Activated naive CD4-positive, alpha-beta T cell (primary cell): ENCODE measurements at places on chromosomes 12 and 14.

GRCh38 chr12:6322969-6323339 lies 12.5 kb downstream of the PLEKHG6 start:
- DNase-seq, result no peak

- no peak for DNase-seq
These were observed 98.9 kb downstream of the HMGA2 start for GRCh38 chr12:65923228-65923627.

GRCh38 chr14:34833549-34834523 lies 41.3 kb downstream of the BAZ1A start:
- DNase-seq, result no peak

GRCh38 chr12:116820064-116820656 lies 61.1 kb downstream of the HRK start:
- no peak for DNase-seq

GRCh38 chr14:81315341-81315740 lies 84.8 kb downstream of the STON2 start:
- no peak for DNase-seq

DNA sequence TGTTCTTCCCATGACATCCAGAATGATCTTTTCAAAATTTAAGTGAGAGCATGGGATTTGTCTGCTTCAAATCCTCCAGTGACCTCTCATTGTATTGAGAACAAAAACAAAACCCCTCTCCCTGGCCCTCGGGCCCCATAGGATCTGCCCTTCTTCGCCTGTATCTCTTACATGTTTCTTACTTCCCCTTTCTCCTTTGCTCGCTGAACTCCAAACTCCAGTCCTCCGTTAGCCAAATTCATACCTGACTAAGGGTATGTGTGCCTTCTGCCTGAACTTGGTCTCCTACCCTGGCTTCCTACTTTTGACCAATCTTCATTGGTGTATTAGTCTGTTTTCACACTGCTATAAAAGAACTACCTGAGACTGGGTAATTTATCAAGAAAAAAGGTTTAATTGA lies 13.2 kb upstream of the TSPAN11 start:
- DNase-seq, result no peak

DNA sequence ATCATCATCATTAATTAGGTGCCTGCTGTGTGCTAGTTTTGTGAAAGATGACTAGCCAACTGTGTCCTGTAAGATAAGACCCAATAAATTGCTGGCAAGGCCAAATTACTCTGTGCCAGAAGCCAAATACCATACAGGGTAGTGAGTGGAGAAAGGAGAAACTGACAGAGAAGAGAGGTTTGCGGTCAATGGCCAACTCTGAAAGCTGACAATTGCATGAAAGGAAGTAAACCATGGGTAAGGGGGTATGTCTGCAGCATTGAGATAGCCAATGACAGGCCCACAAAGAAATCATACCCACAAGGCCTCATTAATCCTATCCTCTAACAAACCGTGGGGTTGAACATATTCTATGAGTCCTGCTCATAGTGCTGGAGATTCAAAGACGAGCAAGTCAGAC lies 236.6 kb upstream of the CCDC196 start:
- no peak for DNase-seq

DNA sequence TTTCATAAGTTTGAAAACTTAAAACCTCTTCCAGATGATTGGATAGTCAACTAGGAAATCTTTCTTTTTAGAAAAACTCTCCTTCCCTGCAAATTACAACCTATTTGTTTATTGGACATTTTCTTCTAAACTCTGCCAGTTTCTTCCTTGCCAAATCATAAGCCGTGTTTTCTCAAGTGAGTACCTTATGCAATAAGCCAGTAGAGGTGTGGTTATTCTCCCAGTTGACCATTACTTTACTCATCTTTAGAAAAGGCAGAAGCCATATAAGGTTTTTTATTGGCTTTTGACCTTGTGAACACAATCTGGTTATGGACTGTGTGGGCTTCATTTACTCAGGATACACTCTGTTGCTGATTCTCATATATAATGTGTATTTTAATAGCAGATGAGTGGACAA lies 14.6 kb downstream of the ACTR6 start:
- DNase-seq, result no peak

DNA sequence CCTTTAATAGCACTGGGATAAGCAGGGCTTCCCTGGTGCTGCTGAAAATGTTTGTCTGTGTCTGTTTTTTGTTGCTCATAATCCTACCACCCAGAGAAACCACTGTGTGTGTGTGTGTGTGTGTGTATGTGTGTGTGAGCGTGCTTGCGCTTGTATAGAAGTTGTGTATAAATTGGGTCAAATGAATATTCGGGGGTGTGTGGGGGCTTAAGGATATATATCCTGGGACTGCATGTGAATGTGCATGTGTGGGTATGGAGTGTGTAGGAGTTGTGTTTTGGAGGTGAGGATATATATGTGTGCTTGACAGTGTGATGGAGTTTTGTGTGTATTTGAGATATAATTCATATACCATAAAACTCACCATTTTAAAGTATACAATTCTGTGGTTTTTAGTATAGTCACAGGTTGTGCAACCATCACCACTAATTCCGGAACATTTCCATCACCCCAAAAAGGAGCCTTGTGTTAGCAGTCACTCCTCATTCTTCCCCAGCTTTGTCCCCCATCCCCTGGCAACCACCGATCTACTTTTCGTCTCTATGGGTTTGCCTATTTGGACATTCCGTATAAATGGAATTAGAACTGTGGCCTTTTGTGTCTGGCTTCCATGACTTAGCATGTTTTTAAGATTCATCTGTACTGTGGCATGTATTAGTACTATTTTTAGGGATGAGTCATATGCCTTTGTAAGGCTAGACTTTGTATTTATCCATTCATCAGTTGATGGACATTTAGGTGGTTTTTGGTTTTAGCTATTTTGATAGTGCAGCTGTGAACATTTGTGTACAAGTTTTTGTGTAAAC lies 25.6 kb downstream of the TCTN1 start:
- no peak for DNase-seq

GRCh38 chr14:31037709-31038221 lies 11.6 kb upstream of the STRN3 start:
- DNase-seq, result no peak

DNA sequence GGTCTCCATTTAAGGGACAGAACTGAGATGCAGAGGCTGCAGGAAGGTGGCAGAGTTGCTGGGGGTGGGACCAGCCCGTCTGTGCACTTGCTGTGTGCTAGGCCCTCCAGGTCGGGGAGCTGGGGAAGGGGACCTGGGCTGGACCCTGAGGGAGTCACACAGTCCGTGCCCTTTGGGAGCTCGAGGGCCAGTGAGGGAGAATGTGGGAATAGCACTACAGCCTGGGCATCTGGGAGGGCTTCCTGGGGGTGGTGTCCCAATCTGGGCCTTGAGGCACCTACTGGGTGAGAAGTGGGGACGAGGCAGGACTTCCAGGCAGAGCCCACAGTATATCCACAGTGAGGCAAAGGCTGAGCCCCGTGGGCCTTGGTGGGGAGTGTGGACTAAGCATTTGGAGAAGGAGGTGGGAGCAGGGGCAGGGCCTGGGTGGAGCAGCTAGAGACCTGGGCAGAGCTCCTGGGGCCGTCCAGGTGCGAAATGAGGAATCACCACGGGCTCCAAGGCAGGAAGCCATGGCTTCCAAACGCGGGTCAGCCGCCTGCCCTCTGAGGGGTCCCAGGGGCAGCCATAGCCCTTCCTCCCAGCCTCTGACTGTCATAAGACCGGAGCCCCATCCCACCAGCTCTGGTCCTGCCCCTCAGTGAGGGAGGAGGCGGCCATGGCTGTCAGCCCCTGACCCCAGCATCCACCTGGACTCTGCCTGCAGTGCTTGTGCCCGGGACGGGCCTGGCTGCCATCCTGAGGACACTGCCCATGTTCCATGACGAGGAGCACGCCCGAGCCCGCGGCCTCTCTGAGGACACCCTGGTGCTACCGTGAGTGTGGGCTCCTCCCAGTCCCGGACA lies 6.6 kb downstream of the ASPG start:
- no peak for DNase-seq

DNA sequence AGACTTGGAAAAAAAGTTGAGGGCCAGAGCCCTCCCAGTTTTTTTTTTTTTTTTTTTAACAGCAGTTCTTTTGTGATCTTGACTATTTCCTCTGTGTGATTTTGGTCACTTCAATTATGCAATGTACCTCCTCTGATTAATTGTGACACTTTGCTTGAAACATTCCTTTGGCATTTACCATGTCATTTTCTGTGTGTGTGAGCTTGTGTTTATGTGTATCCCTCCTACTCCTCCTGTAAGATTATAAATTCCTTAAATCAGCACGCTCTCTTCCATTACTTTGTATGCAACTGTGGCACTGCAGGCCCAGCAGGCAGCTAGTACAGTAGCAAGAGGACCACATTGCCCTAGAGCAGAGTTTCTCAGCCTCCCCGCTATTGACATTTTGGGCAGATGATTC lies 33.2 kb upstream of the GALNT16 start:
- DNase-seq, result no peak

DNA sequence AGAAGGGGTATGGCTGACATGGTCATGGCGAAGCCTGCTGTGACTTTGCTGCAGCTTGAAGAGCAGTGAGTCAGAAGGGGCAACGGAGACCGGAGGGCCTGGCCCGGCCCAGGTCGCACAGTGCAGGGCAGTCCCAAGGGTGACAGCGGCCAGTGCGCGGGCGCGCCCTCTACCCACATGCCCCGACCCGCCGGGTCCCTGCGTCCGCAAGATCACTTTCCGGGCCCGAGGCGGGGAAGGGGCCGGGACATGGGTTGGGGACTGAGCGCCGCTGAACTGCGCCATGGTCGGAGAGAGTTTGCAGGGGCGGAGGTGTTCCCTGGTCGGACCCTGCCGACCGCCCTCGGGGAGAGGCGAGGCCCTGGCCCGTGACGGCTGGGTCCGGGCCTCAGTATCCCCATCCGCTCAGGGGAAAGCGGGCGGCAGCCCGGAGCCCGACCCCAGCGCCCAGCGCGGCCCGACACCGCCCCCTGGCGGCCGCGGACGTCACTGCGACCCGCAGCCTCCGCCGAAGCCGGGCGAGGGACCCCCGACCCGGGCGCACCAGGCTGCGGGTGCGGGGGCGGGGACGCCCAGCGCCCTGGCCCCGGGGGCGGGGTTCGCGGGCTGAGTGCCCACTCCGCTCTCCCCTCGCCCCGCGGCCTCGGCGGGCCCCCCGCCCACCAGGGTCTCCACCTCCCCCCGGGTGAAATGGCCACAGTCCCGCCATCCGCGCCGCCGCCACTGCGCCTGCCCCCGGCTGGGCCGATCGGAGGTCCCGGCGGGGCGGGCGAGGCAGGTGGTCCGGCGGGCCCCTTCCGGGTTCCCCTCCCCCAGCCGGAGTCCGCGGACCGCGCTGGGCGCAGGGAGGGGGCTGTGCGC lies 7.2 kb upstream of the ANKRD9 start:
- peak; percentile 59 for DNase-seq

- DNase-seq, result no peak
These were observed 253.7 kb downstream of the ATXN7L3B start for GRCh38 chr12:74791365-74791764.

GRCh38 chr12:14961466-14962152 lies at the start of gene ARHGDIB:
Gene ARHGDIB (minus strand): TSS chr12:14961601. CDS start chr12:14950712, 10,889 bp downstream.
- DNase-seq, result peak; percentile 65

GRCh38 chr14:101823066-101823465 lies 61.6 kb downstream of the PPP2R5C start:
- DNase-seq, result no peak

DNA sequence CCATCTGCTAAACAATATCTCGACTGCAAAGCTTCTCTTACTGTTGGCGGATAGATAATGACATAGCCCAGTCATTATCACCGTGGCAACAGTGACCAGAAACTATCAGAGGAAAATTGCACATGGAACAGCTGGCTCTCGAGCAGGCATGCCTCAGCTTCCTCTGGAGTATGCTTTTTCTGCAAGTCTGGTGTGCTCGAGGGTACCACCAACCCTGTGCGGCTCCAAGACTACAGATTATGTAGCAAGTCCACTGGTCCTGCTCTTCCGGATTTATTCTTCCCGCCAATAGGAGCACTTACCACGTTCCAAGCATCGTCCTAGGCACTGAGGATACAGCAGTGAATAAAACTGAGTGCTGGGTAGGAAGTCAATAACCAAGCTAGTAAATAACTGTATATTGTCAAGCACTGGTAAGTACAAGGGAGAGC lies 1.4 kb upstream of the GLRX5 start:
- no peak for DNase-seq

DNA sequence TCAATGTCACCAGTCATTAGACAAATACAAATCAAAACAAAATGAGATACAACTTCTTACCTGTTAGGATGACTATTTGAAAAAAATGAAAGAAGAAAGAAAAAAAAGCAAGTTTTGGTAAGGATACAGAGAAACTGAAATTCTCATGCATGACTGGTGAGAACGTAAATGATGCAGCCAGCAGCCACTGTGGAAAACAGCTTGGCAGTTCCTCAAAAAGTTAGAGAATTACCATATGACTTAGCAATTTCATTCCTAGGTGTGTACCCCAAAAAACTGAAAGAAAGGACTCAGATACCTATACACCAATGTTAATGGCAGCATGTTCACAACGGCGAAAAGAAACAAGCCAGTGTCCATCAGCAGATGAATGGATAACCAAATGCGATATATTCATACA lies 26.6 kb downstream of the NINJ2 start:
- no peak for DNase-seq

DNA sequence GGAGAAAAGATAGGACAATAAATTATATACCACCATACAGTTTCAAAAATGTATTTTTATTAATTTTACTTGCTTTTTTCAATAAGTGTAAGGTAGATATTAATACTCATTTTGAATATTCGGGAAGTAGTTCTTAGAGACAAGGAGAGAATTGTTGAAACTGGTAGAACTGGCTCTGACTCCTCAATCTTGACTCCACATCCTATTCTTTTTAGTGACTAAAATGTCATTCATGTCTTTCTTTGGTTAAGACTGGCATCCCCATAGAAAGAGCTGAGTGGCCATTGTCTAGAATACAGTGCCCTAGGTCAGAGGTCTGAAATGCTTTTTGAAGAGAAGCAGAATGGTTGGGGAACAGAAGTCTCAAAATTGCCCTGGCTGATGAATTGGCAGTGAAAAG lies 177.6 kb upstream of the LRIG3 start:
- no peak for DNase-seq

DNA sequence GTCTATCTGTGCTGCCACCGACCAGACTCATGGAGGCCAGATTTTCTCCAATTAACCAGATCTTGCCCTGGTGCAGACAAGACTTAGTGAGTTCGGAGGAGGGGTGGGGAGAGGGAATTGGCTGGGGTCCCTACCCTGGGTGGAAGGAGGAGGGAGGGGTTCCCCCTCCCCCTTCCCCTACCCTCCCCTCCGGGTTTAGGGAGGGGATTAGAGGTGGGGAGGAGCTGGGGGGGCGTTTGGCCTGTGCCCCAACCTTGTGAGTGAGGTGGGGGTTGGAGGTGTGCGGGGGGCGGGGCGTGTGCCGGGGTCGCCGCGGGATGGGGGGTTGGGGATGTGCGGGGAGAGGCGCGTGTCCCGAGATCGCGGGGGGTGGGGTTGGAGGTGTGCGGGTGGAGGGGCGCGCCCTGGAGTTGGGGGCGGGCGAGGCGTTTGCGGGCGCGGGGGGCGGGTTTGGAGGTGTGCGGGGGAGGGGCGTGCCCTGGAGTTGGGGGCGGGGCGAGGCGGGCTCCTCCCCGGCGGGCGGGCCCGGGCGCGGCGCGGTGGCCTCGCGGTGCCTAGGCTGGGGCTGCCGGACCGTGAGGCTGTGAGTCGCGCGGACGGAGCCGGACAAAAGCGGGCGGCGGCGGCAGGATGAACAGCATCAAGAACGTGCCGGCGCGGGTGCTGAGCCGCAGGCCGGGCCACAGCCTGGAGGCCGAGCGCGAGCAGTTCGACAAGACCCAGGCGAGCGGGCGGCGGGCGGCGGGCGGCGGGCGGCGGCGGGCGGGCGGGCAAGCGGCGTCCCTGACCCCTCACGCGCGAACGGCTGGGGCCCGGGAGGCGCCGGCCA lies at the start of gene HIP1R:
Gene HIP1R (plus strand): TSS at position 537 of the 829 bp plus-strand sequence. CDS start 94 bp downstream, at position 631.
- DNase-seq, result peak; percentile 38
